ENCODE measurements at places on chromosomes 2 and 18.

DNA sequence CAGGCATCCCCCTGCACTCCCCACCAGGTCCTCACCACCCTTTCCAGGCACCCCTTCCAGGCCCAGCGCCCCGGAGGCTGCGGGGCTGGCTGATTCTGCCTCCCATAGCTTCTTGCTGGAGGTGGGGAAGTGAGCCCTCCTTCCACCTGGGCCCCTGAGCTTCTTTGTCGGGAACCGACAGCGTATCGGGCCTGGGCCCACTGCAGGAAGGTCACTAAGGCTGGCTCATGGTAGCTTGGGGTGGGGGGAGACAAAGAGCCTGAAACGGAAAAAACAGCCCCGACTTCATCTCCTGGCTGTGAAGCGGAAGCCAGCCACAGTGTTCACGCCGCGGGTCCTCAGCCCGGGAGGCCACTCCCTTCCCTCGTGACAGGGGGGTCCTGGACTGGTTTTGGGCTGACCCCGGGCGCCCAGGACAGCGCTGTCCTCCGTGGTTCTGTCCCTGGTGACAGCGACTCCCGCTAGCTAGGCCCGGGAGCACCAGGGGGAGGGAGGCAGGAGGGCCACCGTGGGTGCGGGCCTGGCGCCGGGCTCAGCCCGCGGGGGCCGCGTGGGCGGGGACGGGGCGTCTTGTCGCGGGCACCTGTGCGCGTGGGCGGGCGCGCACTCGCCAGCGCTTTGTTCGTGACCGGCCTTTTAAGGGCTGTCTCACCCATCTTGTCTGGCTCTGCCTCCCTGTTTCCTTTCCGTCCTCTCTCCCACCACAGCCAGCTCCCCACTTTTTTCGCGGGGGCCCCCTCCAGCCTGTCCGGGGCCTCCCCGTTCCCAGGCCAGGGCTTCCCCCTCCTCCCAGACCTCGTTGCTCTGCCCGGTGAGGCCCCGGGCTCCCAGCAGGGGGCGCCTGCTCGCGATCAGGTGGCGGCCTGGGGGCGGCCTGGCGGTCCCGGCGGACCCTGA is 64.9 kb downstream of the DNMT3A start:
- DNase-seq: no peak

DNA sequence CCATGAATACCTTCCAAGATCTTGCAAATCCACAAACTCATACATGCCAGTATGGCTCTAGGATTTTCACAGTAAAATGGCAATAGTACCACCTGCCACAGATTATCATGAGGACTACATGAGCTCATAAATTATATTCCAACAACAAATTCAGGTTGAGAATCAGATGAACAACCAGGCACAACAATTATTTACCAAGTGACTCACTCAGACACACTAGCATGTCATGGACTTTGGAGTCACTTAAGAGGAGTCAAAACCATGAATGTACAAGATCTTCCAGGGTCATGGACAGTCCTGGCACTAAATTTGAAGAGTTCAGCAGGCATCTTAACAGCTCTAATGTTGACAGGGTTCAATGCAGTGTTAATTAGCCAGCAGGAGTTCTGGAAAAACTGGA is 34.4 kb upstream of the BZW1 start:
- DNase-seq: no peak

DNA sequence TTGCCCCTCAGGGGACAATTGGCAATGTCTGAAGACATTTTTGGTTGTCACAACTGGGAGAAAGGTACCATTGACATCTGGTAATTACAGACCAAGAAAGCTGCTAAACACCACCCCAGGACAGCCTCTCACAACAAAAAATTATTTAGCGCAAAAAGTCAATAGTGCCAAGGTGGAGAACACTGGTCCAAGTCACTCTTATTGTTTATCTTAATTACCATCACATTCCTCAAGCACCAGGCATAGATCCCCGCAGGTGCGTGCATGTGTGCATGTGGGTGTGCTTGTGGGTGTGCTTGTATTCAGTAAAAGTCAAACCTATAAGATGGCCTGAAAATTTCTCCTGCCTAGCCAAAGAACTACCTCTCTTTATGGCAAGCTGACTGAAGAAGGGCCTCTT is 74.9 kb upstream of the WDR75 start:
- DNase-seq: no peak

GRCh38 chr18:48342125-48342524 is 67.1 kb downstream of the ZBTB7C start:
- no peak for DNase-seq

DNA sequence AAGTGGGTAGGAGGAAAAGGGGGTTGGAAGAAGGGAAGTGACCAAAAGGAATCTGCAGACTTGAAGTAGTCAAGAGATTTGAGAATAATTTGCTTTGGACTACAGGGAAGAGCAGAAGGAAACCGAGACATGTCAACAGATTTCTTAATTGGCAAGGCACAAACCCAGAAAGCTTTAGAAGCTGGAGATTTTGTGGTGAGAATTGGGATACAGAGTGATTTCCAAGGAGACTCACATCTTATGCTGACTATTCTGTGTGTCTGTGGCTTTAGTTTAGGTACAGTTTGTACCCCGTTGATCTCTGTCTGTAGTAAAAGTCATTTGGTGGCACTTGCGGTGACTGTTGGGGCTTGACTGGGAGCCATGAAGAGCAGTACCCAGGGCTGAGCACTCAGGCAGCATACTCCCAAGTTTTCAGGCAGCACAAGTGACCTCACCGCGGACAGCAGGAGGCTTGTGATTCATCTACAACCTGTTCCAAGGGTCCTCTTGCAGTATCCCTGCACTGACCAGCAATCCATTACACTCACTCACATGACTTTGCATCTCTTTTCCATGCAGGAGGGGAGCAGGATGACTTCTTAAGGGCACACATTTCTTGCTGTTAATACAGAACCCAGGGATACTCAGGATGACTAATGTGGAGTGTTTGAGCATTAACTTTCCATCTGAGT is 97.1 kb upstream of the TNP1 start:
- no peak for DNase-seq

DNA sequence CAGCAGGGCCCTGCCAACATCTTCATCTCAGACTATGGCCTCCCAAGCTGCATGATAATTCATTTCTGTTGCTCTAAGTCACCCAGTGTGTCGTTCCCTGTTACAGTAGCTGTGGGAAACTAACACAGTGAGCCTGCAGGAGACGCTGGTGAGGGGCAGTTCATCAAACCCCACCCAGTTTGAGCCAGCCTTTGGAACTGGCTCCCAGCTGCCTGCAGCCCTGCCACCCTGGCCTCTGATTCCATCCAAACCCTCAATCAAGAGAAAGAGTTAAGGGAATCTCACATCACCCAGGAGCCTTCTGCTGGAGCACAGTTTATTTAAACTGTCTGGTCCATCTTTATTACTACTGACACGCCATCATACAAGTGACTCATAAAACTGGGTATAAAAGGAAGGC is 64.9 kb upstream of the ZCCHC2 start:
- DNase-seq: no peak

DNA sequence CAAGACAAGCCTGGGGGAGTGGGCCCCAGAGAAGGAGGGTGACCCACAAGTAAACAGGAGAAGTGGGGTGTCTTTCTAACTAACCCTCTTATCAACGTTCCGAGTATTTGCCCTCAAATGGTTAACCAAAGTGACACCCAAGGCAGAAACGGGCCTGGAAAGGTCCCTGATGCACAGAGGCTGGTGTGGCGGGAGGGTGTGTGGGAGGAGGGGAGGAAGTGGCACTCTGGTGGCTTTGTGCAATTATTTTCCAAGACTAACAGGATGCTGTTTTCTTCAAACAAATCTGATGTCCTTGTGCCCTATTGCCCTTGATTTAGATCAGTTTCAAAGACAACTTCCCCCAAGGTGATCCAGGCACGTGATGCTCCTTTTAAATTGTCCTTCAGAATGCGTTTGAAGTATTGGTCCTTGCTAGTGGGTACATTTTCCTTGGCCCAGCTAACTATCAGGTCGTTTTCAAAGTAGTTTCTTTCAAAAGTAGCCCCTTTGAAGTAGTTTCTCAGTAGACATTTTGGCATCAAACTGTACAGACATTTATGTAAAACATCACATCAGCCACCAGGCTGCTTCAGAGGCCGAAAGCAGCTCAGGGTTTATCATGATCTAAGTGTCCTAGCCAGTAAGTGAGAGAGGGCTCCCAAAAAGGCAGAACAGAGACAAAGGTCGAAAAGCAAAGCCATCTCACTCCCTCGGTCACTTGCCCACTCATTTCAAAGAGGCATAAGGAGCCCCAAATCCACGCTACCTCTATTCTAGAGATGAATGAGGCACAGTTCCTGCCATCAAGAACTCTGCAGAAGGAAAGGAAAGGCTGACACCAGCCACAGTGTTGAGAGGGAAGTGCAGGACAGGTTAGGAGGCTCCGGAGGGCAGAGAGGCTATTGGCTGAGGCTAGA is 371.1 kb upstream of the ID2 start:
- no peak for DNase-seq

- peak; percentile 69 for DNase-seq
Measured at GRCh38 chr2:202135091-202135874, 62.2 kb downstream of the KIAA2012 start.

DNA sequence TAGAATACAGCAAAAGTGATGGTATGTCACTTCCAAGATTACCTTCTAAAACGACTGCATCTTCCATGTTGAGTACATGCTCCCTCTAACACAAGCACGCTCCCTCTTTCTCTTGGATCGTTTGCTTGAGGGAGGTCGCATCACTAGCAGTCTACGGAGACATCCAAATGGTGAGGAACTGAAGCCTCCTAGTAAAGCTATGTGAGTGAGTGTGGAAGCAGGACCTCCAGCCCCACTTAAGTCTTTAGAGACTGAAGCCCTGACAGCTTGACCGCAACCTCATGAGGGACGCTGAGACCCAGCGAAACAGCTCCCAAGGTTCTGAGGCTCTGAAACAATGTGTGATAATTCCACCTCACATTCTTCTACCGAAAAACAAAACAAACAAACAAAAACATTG is 486.7 kb upstream of the GCFC2 start:
- no peak for DNase-seq

- peak; percentile 47 for DNase-seq
Measured at GRCh38 chr2:231399853-231400680, 4.6 kb downstream of the B3GNT7 start.

DNA sequence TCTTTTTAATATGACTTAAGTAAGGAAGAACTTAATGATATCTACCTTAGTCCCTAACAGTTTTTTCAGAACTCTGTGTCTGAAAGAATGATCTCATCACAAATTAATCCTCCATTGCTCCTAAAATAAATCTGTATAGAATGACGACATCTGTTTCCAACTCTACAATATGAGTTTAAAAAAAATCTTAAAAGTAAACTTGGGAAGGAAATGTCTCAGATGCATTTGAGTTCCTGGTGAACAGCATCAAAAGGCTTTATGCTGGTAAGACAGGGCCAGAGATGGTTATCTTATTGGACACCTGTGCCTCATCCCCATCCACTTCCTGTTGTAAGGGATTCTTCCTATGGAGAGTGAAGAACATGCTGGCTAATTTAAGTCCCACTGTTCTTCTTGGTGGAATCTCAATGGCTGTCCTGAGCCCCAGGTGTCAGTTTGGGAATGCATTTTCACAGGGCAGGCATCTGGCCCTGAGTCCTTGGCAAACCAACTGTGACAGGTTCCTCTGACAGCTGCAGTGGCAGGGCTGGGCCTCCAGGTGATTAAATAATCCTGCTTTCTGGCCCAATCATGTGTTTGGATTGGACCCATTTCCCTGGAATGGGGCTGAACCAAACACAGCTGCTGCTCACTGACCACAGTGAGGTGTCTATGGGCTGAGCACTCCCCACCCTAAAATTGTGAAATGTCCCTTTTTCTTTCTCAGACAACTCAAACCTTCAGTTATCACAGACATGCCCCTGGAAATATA is 12.9 kb upstream of the NCKAP5 start:
- no peak for DNase-seq

DNA sequence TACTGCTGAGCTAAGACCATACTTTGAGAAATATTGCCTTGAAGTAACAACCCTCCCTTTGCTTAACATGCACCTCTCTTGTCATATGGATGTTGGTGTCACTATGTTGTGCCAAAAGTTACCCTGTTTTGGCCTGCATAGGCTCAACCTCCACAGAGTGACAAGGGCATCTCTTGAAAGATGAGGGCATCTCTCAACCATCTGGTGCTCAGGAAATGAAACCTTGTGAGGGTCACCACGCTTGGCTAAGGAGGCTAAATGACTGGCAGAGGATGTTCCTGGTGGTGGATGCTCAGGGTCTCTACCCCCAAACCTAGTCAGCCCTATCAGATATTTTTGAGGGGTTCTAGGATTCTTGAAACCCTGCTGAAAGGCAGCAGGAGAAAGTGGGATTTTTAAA is 2.3 kb downstream of the LHCGR start:
- no peak for DNase-seq

GRCh38 chr2:84991404-84992160 is 20.6 kb downstream of the KCMF1 start:
- no peak for DNase-seq

GRCh38 chr2:181235683-181236459 is 221.3 kb upstream of the ITGA4 start:
- no peak for DNase-seq

- DNase-seq: no peak
Measured at GRCh38 chr2:3046170-3046865, 331.3 kb downstream of the EIPR1 start.

- DNase-seq: no peak
Measured at GRCh38 chr2:149056541-149057255, 18.2 kb downstream of the LYPD6B start.

DNA sequence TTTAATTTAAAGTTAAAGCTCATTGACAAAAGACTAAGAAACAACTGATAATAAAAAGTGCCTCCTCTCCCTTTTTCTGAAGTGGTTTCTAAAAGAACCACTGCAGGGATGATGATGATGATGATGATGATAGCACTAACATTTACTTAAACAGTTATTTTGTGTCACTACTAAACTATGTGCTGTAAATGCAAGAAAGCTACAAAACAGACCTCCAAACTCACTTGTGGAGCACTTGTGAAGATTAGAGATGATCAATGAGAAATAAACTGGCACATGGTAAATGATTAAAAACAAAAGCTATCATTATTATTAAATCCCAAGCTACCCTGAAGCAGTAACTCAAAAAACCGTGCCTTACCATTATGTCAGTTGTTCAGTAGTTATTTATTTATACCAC is 88.7 kb downstream of the SLC8A1 start:
- DNase-seq: no peak

DNA sequence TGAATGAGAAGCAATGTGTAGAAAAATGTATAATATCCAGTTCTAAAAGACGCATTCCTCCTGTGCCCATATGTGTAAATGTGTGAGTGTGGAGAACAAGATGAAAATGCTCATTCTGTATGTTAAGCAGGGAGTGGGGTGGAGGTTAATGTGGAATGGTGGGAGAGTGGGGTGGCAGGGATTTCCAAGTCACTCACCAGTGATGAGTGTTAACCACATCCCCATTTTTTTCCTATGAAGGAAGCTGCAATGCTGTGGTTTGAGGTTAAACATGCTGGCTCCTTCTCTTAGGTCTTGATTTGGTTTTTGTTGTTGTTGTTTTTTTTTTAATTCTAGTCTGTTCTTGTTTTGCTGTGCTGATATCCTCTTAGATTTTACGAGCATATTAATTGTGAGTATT is 169.4 kb downstream of the NEDD4L start:
- no peak for DNase-seq

- no peak for DNase-seq
Measured at GRCh38 chr2:106195981-106196380, 1.9 kb upstream of the UXS1 start.
